ENCODE measurements at places on chromosomes 6 and 20.

DNA sequence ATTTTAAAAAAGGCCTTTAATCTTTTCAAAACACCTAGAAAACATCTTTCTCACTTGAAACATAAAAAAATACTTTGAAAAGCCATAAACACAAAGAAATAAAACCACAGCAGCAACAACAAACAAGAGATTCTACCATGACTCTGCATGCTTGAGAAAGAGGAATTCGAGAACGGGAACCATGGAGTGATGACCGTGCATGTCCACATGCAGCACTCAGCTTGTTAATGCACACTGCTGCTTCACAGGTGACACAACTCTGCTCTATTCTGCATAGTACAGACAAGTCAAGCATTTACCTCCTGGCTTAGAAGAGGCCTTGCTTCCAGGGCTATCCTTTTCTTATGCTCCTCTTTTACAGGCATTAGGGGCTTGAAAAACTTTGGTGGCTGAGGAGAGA is 64.9 kb upstream of the NUP153 start:
- DNase-seq, result no peak

DNA sequence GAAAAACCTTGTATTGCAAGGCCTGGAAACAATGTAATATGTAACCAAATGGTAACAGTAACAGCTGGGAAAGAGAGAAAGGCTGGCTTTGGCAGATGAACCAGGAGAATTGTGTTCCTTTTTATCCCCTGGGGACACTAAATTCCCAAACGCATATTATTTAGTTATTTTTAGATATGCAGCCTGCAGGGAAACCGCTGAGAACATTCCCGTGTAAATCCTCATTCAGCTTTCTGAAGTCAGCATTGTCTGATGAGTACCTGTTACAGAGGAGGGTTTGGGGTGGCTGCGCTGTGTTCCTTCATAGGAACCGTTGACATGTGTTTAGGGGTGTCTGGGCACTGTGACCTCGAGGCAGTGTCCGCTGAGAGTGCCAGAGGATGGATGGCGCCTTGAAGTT is 101.3 kb downstream of the SMOC2 start:
- DNase-seq, result no peak

DNA sequence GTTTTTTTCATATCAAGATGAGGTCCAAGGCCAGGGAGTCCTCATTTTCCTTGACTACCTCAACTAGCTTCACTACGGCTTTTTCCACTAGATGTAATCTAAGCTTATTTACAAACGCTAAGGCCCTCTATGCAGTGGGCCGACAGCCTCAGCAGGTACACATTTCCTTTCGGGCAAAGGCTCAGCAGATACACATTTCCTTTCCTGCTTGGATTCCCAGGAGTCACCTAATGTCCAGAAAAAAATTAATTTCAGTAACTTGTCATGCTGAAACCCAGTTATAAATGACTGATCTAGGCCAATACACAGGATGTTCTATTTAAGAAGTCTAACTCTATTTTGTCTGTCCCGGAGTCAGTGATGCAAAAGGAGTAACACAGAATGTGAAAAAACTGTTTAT is 7.2 kb upstream of the KIAA0408 start:
- no peak for DNase-seq

GRCh38 chr20:18986146-18986830 is 172.7 kb downstream of the SCP2D1 start:
- DNase-seq, result no peak

GRCh38 chr6:32825966-32826365 is 9.2 kb upstream of the HLA-DOB start:
- DNase-seq, result no peak

DNA sequence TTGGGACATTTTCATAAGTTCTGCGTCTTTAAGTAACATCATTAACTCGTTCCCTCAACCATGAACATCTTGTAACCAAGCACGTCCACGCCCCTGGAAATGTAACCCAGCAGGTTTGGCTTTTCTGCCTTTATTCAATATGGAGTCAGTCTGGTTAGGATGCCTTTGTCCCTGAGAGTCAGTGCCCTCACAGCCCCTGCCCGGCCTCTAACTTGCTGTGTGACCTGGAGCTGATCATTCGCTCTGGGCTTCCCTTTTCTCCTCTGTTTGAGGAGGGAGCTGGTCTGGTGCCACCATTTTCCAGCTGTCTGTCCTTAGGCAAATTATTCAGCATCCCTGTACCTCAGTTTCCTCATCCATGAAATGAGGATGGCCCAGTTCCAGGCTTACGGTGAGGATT is 26.5 kb upstream of the ANGPT4 start:
- DNase-seq, result no peak

GRCh38 chr20:32224463-32224862 is 16.8 kb downstream of the POFUT1 start:
- no peak for DNase-seq

Data from RWPE2 (cell line).